Activated CD4-positive, alpha-beta T cell treated with anti-CD3 and anti-CD28 coated beads, Interleukin-2, amount 10 ng/mL, durations not matched to agents 7 days and 5 days (primary cell): ENCODE measurements at places on chromosomes 6 and 20. TPM values are rescaled to one million over a fixed set of nuclear protein-coding genes. Genes with fewer than 3 reads are reported as not detected.
A peak's percentile ranks its signal among the peaks of the same experiment; 100 is the strongest.

PSORS1C2 gene
- total RNA-seq, result not detected

MAP7 gene
- total RNA-seq, result 2.3 TPM

MYB gene
- total RNA-seq, result 12.6 TPM

GRCh38 chr6:154615483-154616025, 105.1 kb upstream of the CNKSR3 start:
- H3K27ac ChIP-seq, result no peak overlapping the region
- H3K27me3 ChIP-seq, result no peaks in the 10 kb centered on the region
- H3K4me1 ChIP-seq, result peaks cover 5% of the 10 kb centered on the region

GRCh38 chr20:38275815-38276550, 15.4 kb upstream of the KIAA1755 start:
- no peak overlapping the region for H3K4me3 ChIP-seq
- no peak for DNase-seq
- no peaks in the 10 kb centered on the region for H3K4me1 ChIP-seq
- no peaks in the 10 kb centered on the region for H3K36me3 ChIP-seq

- H3K27ac ChIP-seq, result no peak overlapping the region
- no peaks in the 10 kb centered on the region for H3K27me3 ChIP-seq
- no peaks in the 10 kb centered on the region for H3K36me3 ChIP-seq
Measured at GRCh38 chr20:53891306-53891894, 179.0 kb downstream of the BCAS1 start.

DNA sequence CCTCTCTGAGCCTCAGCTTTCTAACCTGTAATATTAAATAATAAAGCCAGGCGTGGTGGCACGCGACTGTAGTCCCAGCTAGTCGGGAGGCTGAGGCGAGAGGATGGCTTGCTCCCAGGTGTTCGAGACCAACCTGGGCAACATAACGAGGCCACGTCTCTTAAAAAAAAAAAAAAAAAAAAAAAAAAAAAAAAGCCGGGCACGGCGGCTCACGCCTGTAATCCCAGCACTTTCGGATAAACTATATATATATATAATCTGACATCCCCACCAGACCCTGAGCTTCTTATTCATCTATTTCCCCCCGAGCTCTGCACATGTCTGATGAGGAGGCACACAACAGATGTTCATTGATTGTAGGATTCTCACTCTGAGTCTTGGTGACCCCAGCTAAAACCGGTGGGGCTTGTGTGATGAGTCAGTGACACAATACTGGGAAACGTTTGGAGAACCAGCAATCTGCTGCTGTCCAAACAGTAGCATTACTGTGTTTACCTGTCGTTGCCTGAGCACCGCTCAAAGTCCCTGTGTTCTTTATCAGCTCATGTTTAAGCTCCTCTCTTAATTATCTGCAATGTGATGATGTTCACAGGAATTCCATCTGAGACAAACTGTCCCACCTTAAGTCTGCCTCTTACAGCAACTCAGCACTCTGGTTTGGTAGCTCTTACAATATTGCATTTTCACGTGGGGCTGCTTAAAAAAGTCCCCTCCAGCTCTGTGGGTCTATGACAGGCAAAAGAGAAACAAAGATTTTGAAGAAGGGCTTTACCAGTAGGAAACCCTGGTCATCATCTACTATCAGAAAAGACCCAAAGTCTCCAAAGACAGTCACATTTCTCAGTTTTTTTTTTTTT, 1.0 kb upstream of the SPATA2 start:
- peak overlapping the region; percentile 99 for H3K27ac ChIP-seq
- H3K27me3 ChIP-seq, result no peaks in the 10 kb centered on the region
- no peak for DNase-seq

- no peaks in the 10 kb centered on the region for H3K27me3 ChIP-seq
- no peak for DNase-seq
- no peak overlapping the region for H3K27ac ChIP-seq
- no peaks in the 10 kb centered on the region for H3K4me1 ChIP-seq
- H3K4me3 ChIP-seq, result no peak overlapping the region
Measured at GRCh38 chr20:11041396-11041795, 367.6 kb upstream of the JAG1 start.

DNA sequence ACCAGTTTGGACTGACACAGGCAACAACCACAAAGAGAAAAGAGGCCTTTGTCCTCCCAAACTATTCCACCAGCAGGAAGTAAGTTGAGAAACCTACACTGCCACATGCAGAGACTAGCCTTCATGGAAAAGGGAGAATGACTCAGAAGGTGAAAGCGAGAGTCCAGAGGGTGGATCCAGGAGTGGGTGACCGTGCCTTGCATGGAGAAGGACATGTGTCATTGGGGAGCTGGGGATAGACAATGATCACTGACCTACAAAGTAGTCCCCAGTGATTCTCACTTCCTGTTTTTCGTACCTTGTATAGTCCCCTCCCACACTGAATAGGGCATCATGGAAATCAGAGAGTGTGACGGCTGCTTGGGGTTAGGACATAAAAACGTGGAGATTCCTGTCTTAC, 91.9 kb downstream of the MYLK4 start:
- H3K27ac ChIP-seq, result no peak overlapping the region
- H3K4me1 ChIP-seq, result no peaks in the 10 kb centered on the region
- DNase-seq, result no peak
- H3K36me3 ChIP-seq, result no peaks in the 10 kb centered on the region
- H3K27me3 ChIP-seq, result peaks cover 8% of the 10 kb centered on the region

DNA sequence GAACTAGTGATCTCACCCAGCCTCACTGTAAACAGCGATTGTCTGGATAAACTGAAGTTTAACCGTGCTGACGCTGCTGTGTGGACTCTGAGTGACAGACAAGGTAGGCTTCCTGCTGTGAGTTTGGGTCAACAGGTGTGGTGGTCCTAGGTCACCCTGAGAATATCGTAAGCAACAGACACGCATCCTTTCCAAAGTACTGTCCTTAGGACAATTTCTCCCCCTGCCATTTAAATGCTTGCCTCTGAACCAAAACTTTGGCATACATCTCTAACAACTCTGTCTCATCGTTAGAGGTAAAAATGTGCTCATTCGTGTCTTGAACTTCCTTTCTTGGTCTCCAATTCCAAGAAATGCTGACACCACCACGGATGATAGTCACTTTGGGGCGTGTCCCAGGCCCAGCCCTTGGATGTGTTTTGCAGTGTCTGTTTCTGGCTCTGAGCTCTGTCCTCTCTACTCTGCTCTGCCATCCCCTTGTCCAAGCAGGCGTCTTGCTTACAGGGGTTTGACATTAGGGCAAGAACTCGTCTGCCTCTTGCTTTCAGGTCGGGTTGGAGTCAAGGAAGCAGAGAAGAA, 95.5 kb downstream of the EYA2 start:
- peak overlapping the region; percentile 45 for H3K4me3 ChIP-seq
- H3K4me1 ChIP-seq, result peaks cover 53% of the 10 kb centered on the region
- peaks cover 3% of the 10 kb centered on the region for H3K36me3 ChIP-seq
- peak; percentile 73 for DNase-seq
- H3K27me3 ChIP-seq, result peaks cover 15% of the 10 kb centered on the region

DNA sequence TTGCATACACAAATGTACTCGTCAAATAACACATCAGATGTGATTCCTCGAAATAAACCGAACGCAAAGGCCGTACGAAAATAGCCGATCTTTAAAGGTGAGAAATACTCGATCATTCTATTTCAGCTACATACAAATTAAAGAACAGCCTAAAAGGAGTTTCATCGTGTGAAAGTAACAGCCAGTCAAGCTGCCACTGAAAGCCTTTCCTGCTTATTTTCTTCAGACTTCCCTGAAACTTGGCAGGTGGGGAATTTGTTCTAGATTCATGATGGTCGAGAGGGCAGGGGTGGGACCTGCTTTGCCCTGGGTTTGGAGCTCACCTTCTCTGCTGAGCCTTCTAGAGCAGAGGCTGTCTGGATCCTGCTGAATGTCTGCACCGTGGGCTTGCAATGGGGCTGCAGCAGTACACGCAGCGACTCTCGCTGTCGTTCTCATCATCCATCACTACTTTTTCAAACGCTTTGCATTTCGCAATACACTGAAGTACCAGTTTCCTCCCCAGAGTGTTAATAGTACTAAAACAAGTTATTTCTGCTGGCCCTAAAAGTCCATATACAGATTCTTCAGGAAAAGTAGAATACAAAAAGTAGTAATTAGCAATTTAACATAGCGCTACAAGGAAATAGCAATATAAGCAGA, 16.2 kb downstream of the FOXC1 start:
- no peak for DNase-seq
- peaks cover 61% of the 10 kb centered on the region for H3K27me3 ChIP-seq
- H3K27ac ChIP-seq, result no peak overlapping the region
